M059J (cell line): ENCODE measurements at places on chromosomes 6 and 20. TPM values are rescaled to one million over a fixed set of nuclear protein-coding genes. Genes with fewer than 3 reads are reported as not detected.

The KCNK15 gene
- total RNA-seq: not detected in 2 replicates

- no peak for DNase-seq
These were observed 207.4 kb upstream of the RAB32 start for GRCh38 chr6:146336191-146336590.

The IGF2R gene
- 41.4 and 67.8 TPM in 2 replicates for total RNA-seq

GRCh38 chr6:137115658-137116057, 57.8 kb downstream of the IL22RA2 start:
- no peak for DNase-seq

- no peak for DNase-seq
These were observed 10.6 kb downstream of the SFT2D1 start for GRCh38 chr6:166331503-166332415.

GRCh38 chr20:51446656-51447055, 95.9 kb downstream of the NFATC2 start:
- peak; percentile 97 for DNase-seq

DNA sequence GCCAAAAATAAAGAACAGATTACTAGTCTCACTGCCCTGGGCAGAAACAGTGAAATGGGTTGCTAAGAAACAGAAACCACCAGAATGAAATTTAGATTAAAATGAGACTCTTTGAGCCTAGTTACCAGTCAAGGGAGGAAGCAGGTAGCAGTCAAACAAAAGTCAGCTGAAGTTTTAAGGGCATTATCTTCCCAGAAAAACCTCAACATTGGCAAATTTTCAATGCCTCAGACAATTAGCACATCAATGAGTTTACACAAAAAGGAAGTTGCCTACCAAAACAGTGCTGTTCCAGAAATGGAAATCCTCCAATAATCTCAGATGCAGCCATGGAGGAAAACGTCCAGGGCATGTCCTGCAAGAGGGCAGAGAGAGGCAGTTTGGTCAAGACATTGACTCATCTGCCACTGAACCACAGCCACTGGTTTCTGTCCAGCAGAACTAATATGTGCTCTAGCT, 399.7 kb upstream of the ADGRB3 start:
- peak; percentile 98 for DNase-seq

The ELOVL4 gene
- total RNA-seq: 2.4 and 4.0 TPM in 2 replicates

The HELZ2 gene
- total RNA-seq: 88.7 and 205 TPM in 2 replicates

GRCh38 chr6:87799651-87800050, 97.6 kb upstream of the AKIRIN2 start:
- DNase-seq: no peak

DNA sequence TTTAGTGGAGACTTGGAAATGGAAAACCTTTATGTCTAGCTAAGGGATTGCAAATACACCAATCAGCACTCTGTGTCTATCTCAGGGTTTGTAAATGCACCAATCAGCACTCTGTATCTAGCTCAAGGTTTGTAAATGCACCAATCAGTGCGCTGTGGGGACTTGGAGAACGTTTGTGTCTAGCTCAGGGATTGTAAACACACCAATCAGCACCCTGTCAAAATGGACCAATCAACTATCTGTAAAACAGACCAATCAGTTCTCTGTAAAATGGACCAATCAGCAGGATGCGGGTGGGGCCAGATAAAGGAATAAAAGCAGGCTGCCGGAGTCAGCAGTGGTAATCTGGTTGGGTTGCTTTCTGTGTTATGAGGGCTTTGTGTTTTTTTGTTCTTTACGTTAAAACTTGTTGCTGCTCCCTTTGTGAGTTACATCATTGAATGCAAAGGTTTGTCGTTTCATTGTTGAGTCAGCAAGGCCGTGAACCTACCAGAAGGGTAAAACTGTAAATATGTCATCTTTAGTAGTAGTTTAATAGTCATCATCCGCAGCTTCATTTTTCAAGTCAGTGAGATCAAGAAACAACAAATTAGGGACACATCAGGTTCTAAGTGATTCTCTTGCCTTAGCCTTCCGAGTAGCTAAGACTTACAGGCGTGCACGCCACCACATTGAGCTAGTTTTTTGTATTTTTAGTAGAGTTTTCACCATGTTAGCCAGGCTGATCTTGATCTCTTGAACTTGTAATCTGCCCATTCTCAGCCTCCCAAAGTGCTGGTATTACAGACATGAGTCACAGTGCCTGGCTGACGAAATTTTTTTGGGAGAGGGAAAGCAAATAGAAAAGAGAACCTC, 22.7 kb upstream of the NUP153 start:
- no peak for DNase-seq

- no peak for DNase-seq
These were observed 65.8 kb downstream of the TBC1D7 start for GRCh38 chr6:13262302-13263230.

- DNase-seq: no peak
These were observed 84.8 kb upstream of the ZNF217 start for GRCh38 chr20:53678315-53678989.

The EYA2 gene
- 0.02 and 0.15 TPM in 2 replicates for total RNA-seq

GRCh38 chr6:157272372-157272771, 50.9 kb downstream of the TMEM242 start:
- no peak for DNase-seq

The TGIF2 gene
- total RNA-seq: 15.4 and 23.9 TPM in 2 replicates

The C6orf141 gene
- 11.7 and 16.6 TPM in 2 replicates for total RNA-seq

DNA sequence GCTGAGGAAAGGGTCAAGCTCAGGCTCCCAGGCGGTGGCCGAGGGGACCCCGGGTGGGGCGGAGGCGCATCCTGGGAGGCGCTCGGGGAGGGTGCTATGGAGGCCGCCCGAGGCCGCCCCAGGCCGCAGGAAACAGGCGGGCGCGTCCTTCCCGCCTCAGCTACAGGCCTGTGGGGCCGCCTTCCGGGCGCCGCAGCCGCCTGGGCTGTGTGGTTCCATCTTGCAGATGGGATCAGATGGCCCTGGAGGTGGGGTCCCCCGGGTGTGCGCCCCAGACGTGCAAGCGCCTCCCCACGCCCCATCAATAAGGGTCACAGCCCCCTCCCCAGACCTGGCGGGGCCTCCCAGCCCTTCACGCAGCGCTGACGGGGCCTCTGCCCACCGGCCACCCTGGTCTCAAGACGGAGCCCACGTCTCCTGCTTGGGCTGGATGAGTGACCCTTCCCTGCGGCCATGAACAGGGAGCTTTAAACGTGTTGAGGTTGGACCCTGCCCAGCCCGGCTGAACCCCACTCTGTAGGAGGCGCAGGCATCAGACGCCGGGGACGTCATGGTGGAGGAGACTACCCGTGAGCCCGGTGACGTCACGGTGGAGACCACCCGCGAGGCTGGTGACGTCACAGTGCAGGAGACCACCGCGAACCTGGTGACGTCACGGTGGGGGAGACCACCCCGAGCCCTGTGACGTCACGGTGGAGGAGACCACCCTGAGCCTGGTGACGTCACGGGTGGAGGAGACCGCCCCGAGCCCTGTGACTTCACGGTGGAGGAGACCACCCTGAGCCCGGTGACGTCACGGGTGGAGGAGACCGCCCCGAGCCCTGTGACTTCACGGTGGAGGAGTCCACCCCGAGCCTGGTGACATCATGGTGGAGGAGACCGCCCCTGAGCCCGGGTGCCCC, 267.0 kb downstream of the DLL1 start:
- no peak for DNase-seq

GRCh38 chr6:105884011-105884410, 202.1 kb upstream of the PRDM1 start:
- DNase-seq: no peak

- DNase-seq: no peak
These were observed 35.0 kb downstream of the NKAIN2 start for GRCh38 chr6:123838505-123839234.

DNA sequence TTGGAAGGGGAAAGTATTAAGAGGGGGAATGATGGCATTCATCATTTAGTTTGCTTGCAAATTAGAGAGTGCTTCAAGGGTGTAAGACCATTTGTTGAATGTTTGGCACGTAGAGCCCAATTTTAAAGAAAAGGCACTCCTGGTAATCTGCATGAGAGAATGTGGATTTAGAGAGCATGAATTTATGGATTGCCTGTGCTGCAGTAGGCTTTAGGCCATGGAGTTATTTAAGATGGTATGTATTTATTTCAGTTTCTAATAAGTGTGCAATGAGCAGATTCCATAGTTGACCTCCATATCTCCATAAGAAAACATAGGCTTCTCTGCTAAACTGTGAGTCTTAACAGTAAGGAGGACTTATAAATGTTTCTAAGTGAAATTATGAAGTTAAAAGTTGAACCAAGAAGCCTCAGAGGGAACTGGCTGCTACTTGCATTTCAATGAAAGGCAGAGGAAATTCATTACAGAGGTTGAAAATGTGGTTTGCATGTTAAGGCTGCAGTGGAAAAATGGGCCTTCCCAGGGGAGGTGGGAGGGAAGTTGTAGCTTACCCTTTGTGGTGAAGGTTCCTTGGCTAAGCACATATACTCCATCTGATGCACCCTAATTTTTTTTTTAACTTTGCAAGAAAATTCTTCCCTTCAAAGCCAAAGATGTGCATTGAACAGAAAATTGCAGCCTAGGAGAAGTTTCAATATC, 134.2 kb downstream of the CARMIL1 start:
- no peak for DNase-seq

- DNase-seq: no peak
These were observed 86.2 kb upstream of the PTPRK start for GRCh38 chr6:128606611-128607010.

DNA sequence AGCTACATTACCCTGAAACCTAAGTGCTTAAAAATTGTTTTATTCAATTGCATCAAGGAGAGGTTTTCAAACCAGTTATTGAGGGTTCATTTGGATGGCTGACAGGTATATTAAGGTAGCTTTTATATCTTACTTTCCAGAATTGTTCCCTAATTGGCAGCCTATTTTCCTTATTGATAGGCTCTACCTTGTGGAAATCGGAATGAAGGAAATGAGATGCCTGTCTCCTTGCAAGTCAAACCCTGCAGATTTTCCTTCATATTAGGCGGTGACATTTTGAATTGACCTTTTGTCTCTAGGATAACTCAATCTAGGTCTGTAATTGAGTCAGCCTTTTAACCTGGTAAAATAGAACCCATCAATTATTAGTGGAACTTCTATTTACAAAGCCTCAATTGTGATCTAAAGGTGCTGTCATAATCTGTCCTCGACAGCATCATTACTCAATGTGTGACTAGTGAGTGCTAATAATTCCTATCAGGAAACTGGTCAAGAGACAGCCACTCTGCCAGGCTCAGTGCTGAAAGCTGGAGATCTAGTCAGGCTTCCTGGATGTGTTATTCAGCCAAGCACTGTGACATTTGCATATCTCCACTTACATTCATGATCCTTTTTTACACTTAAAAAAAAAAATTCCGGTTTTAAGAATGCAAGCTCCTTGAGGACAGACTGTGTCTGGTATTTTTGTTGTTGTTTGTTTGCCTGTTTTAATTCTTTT, 20.1 kb downstream of the OPRM1 start:
- DNase-seq: no peak

The CARMIL1 gene
- total RNA-seq: 13.9 and 20.3 TPM in 2 replicates

GRCh38 chr20:59705651-59706399, 101.5 kb downstream of the PHACTR3 start:
- DNase-seq: no peak

GRCh38 chr6:42511803-42512422, 51.9 kb upstream of the UBR2 start:
- no peak for DNase-seq

DNA sequence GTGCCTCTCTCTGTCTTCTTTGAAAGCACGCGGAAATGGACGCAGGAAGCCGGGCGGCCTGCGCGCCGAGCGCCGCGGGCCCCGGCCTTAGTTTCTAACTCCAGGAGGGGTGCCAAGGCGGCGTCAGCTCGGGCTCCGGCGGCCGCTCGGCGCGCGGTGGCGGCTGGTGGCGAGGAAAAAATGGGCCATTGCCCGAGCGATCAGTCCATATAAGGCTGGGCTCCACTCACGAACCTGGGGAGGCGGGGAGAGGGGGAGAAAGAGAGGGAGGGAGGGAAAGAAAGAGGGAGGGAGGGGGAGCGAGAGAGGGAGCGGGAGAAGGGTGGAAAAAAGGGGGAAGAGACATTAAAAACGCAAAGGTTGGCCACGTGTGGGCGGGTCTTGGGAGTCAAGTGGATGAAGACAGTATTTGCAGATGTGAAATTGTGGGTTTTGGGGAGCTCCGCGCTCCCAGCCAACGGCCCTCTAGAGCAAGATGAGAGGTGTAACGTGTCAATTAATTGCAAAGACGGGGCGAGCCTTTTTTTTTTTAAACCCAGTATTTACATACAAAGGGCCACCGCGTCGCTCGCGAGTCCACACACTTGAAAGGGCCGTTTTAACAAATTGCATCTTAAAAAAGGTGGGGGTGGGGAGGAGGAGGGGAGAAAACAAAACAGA, at the start of gene NKX2-2:
Gene NKX2-2, minus strand, starts transcription at position 184 of the 660 bp plus-strand sequence. CDS start 395 bp downstream, outside the sequence.
- peak; percentile 75 for DNase-seq

The RAET1E gene
- 1.5 and 2.7 TPM in 2 replicates for total RNA-seq

DNA sequence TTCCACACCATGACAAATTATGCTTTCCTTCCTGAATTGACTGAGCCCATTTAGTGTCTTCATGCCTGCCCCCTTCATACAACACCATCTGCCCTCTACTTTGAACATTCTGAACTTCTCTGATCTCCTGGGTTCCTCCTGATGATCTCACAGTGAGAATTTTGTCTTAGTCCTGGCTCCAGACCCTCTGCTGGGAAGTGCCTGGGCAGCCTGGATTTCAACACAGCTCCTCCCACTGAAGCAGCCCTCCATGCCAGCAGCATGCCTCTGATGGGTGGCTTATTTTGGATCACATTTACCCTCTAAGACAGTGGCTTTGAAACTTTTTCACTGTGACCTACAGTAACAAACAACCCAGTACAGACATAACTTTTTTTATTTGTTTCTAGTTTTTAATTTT, 41.5 kb downstream of the DSE start:
- no peak for DNase-seq

GRCh38 chr6:105941621-105942412, 144.3 kb upstream of the PRDM1 start:
- peak; percentile 34 for DNase-seq

DNA sequence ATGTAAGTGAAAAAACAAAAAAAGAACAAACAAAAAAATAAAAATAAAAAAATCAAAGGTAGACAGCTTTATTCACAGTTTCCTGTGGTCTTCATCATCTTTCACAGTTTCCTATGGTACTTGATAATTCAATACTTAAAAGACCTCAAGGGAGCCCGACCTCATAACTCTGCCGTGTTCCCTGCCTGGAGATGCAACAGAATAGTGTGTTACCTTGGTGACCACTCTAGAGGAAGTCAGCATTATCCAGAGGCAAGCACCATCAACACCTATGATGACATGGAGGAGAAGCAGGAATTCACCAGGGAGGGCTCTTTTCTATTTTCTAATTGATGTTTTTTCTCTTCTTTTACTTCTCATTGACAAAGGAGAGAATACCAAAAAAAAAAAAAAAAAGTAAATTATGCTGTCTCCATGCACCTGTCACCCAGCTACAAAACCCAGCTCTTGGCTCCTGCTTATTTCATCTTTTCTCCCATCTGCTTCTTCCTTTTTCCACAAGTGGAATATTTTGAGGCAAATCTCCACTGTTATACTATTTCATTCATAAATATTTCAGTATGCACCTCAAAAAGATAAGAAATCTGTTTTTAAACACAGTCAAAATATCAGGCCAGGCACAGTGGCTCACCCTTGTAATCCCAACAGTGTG, 95.8 kb upstream of the STXBP5 start:
- DNase-seq: no peak
